ENCODE measurements at places on chromosomes 12 and 14.

DNA sequence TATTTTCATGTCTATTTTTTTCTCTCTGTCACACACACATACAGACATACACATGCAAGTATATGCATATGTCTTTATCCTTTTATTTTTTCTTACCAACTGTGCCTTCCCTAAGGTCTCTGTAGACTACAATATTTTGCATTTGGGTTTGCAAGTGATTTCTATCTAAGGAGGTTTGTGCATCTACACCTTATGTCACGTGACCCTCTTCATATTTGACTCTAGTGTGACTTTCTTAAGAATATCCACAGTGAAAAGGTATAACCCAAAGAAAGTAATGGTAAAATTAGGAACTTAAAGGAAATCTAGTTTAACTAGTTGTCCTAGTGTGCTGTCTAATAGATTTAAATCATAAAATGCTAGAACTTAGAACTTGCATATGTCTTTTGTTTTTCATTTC lies 298.8 kb upstream of the LRIG3 start:
- no peak for DNase-seq

GRCh38 chr14:92538412-92538985 lies 24.9 kb downstream of the RIN3 start:
- DNase-seq = no peak

DNA sequence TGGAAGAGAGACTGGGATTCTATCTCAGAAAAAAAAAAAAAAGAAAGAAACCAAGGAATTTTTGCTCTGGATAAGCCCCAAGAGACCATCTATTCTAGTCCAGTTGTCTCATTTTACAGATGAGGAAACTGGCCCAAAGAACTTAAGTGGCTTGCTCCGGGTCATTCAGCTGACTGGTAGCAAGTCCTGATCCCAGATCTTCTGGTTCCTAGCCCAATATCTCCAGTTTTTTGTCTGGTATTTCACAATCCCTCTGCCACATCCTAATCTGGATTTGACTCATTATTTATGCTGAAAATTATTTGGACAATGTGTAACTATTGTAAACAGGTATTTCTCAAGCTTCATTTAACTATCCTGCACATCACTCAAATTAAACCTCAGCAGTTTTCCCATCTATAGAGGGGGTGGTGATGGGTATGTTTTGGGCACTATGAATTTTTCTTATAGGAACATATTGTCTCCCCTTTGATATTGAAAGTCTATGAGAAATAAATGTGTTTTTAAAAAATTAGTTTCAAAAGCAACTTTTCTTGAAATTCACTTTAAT lies 43.4 kb downstream of the PPP2R5E start:
- DNase-seq = no peak

GRCh38 chr14:63938198-63939005 lies 85.6 kb downstream of the SYNE2 start:
- no peak for DNase-seq

DNA sequence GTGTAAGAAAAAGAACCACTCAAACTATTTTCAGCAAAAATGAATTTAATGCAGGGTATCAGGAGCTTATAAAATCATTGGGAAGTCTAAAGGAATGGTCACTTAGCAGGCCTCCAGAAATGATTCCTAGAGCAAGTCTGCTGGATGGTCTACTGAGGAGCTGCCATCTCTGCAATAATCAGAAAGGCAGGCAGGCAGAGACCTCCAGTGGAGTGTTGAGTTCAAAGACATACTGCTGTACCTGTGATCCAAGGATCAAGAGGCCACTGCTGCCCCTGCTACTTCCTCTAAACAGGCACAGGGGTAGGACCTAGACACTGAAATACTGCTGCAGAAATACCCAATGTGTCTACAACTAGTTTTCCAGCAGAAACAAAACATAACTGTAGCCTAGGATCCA lies 14.5 kb upstream of the KICS2 start:
- no peak for DNase-seq

- no peak for DNase-seq
Observed at GRCh38 chr14:71328183-71328582, 420.9 kb downstream of the PCNX1 start.

- no peak for DNase-seq
Observed at GRCh38 chr14:74879427-74880182, 2.1 kb upstream of the DLST start.

GRCh38 chr14:54253195-54253947 lies 143.4 kb upstream of the CDKN3 start:
- DNase-seq = peak; percentile 5

DNA sequence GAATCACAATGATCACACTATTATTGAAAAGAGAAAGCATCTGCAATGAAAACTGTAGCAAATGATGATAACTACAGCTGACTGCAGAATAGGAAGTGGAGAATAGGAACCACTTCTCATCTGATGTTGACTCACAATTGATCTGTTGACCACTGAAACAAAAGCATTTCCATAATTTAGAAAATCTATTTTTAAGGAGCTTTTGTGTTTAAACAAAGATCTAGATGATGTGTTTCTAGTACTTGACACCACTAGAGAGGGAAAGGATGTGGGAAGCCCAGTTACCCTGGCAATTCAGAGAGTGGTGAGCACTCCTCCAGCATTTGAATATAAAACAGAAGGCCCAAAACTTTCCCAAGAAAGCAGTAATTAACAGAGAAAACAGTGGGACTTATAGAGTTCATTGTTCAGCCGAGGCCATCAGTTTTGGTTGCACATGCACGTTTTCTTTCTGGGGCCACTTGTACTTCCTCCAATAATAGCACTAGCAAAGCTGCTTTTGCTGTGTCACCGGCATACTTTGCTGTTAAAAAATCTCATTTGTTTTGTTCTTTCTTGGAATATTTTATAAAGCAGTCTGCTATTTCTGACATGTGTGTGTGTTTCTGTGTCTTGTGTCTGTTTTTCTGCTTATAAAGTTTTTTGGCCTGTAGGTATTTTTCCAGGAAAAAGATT lies 76.1 kb upstream of the HECTD1 start:
- no peak for DNase-seq

DNA sequence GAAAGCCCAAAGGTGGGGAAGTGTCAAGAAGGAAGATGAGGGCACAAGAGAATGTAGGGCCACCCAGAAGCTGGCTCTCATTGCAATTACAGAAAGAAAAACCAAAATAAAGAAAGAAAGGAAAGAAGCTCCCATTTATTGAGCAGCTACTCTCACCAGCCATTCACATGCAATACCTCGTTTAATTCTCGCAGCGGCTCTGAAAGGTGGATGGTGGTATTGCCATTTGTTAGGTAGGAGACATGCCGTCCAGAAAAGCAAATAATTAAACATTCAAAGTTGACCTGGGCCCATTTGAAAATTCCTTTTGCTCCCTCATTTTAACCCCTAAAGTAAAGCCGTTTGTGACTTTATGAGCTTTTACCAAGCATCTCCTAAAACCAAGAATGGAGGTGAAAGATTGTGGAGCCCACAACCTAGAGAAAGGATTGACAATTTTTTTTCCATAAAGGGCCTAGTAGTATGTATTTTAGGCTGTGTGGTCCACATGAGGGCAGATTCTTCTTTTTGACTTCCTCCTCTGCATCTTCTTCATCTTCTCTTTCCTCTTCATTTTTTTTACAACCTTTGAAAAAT lies 5.3 kb downstream of the SERPINA3 start:
- DNase-seq = no peak

GRCh38 chr14:75803765-75804164 lies 142.7 kb downstream of the TTLL5 start:
- DNase-seq = no peak

- no peak for DNase-seq
Observed at GRCh38 chr12:106031761-106032622, 106.8 kb downstream of the NUAK1 start.

DNA sequence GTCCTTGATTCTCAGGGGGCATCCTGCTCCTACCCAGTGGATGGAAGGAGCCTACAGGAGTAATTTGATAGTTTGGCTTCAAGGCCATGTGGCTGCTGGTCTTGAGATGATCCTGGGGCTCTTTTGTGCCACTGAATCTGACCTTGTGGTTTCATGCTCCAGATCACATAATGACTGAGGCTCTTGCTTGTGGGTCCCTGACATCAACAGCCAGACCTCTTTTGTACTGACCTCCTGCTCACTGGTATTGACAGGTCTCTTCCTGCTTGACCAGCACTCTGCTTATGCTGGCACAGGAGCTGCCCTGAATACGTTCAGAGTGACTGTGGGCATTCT lies 23.2 kb upstream of the JPH4 start:
- DNase-seq = no peak
